Neural crest cell (in vitro differentiated cells): ENCODE measurements at places on chromosomes 11 and 22.

DNA sequence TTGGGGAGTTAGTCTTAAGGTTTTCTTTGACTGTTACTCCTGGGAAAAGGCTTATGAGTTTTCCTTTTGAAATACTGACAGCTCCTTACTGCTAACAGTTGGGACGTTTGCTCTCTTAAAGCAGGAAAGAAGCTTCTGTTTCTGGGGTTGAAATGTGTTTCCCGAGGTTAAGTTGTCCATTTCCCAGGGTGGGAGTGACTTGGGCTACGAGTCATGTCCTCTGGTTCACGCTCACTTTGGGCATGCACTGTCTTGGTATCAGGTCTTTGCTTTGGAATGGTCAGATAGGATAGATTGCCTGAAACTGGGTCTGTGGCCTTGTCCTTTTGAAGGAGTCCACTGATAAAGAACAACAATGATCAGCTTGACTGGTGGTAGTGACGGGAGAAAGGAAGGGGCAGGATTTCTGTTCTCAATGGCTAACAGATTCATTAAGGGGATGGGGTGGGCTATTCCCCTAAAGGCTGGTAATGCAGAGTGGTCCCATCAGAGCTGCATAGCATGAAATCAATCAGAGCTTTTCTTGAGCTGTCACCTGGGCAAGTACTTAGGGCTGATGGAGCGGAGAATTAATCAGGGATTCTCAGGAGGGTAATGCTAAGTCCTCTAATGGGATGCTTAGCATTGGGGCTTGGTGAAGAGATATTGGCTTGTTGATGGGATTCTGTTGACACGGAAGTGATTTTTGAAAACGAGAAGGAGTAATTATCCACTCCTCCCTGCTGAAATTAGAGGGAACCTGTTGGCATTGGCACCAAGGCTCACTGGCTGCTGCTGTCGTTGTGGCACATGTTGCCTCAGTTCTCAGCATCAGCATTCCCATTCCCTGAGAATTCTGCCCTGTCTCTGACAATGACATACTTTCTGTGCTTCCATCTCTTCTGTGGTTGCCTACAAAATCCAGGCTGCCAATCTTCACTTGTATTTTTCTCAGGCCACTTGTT, 81.6 kb downstream of the TEAD1 start:
- no peak for DNase-seq

- DNase-seq = no peak
These were observed 36.1 kb downstream of the LARGE1 start for GRCh38 chr22:33883961-33884808.

- DNase-seq = no peak
These were observed 24.7 kb downstream of the PLEKHA7 start for GRCh38 chr11:16989554-16989953.

DNA sequence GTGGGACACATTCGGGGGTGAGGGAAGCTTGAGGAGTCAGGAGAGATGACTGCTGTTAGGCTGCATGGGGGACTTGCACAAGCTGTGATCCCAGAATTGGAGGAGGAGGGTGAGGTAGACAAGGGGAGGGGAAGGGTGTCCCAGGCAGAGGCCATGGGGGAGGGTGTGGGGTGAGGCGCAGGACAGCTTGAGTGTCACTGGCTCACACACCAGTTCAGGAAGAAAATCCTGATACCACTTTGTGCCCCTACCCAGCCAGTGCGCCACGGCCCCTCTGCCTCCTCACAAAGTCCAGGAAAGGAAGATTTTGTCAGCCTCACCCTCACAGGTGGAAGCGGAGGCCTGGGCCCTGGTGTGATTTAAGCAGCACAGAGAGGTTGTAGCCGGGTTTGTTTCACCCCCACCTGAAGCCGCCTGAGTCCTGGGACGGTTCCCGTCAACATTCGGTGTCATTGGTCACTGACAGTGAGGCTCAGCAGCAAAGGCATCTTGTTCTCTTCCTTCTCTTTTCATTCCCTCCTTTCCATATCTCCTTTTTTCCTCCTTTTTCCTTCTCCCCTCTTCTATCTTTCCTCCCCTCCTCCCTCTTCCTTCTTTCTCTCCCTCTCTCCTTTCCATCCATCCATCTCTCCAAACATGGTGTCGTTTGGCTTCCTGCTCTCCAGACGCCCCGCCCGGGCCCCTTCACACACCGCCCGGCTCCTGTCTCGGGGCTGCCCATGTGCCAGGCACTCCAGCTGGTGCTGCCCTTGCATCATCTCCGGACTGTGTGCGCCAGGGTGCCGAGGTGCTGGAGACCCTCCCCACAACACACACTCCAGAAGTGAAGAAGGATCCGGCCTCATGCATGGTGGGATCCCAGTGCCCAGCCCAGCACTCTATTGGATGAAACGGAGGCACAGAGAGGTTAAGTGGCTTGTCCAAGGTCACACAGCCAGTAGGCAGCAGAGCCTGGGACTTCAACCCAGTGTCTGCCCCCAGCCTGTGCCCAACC, 89.3 kb downstream of the MPPED1 start:
- DNase-seq = no peak

DNA sequence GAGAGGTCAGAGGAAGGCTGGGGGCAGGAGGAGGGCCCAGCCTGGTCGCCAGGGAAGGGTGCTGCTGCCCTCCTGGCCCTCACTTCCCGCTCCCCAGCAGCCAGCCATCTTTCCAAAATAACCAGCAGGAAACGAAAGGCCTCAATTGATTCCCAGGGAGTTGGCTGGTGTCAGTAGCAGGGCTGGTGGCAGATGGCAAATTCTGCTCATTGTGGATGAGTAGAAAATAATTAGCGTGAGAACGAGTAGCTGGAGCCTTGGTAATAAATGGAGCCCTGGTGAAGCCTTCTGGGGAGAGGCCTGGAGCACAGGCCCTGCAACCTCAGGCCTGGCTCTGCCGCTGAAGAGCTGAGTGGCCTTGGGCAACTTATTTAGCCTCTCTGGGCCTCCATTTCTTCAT, 31.3 kb downstream of the DAGLA start:
- no peak for DNase-seq

- no peak for DNase-seq
These were observed 194 bp downstream of the SF1 start for GRCh38 chr11:64778223-64778472.

- no peak for DNase-seq
These were observed 65.5 kb upstream of the EMID1 start for GRCh38 chr22:29139965-29140782.

- no peak for DNase-seq
These were observed 7.6 kb downstream of the OR56A1 start for GRCh38 chr11:6022956-6023355.

DNA sequence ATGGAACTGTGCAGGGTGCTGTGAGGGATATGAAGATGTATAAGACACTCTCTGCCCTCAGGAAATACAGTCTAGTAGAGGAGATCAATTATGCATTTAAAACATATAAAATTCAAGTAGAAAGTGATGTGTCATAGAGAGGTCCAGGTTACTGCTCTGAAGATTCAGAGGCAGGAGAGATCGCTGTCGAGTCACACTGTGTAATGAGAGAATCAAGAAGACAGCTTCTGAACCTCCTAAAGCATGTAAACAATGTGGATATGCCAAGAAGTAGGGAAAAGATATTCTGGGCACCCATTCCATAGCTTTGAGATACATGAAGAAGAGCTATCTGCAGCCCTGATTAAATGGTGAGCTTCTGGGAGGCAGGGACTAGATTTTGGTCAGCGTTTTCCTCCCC, 16.7 kb downstream of the SSH3 start:
- no peak for DNase-seq
